T follicular helper cell (primary cell): ENCODE measurements at places on chromosomes 4 and X.

DNA sequence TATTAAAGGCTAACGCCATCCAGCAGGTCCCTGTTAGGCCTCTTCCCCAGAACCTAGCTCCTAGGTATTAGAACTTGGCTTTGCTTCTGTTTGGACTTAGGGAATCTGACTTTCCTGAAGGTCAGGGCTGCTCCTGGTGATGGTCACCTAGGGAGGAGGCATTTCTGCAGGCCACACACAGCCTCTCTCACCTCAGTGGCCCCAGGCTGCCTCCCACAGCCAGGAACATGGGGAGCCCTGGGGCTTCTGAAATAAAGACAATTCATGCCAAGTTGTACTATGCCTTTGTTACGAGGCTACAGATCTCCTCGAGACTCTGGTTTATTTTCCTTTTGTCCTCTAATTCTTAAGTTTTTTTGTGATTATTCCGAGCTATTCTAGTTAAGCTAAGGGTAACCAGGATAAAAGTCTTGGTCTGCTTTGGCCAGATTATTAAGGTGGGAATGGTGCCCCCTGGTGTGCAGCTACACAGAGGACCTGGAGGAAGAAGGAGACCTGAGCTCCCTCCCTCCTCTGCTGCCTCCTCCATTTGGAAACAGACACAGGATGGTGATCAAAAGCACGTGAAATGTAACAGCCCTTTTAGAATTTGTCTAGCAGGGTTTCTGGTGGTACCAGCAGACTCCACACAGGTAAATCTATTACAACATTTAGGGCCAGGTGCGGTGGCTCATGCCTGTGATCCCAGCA, 131.0 kb downstream of the DCLK2 start:
- no peak for DNase-seq

DNA sequence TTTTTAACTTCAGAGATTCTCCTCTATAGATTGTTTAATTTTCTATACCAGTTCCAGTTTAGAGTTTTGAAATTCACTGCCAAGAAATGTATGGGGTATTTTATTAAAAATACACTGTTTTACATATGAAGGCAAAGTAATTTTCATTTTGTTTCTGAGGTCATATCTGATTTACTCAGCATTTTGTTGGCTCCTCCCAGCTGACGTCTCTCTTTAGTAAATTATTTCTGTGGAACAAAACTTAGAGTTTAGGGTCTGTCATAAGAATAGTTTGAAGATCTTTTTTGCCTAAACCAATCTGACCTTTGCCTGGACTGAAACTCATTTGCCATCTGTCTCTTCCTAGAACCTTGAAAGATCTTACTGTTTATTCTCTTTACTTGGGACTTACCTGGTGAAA, 16.9 kb downstream of the FNIP2 start:
- DNase-seq, result no peak

DNA sequence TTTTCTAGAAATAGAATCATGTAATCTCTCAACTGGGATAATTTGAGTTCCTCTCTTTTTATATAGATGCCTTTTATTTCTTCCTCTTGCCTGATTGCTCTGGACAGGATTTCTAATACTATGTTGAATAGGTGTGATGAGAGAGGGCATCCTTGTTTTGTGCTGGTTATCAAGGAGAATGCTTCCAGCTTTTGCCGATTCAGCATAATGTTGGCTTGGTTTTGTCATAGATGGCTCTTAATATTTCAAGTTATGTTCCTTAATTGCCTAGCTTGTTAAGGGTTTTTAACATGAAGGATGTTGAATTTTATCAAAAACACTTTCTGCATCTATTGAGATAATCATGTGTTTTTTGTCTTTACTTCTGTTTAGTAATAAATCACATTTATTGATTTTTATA, 58.7 kb downstream of the TMEM47 start:
- DNase-seq, result no peak

DNA sequence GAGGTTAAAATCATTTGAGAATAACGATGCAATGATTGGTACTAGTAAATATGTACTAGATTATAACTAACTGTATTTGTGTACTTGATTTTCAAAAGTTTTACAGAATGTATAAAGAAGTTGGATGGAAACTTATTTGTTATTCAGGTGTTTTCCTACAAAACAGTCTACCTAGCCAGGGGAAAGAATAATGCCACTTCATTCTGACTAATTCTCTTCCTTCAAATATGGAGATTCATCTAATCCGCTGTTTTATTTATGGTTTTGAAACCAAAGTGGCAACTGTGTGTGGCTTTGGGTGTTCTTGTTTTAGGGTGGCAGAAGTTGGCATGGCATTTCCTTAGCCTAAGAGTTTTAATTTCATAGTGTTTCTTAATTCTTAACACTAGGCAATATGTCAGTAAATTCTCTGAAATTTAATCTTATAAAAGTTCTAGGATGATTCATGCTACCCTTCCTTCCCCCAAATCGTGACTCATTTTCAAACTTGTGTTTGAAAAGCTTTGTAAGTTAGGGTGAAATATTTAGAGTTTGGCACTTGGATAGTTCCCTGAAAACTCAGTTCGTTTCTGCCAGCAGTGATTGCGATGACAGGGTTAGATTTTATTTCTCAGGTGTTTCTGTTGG, 62.6 kb downstream of the DCLK2 start:
- no peak for DNase-seq

DNA sequence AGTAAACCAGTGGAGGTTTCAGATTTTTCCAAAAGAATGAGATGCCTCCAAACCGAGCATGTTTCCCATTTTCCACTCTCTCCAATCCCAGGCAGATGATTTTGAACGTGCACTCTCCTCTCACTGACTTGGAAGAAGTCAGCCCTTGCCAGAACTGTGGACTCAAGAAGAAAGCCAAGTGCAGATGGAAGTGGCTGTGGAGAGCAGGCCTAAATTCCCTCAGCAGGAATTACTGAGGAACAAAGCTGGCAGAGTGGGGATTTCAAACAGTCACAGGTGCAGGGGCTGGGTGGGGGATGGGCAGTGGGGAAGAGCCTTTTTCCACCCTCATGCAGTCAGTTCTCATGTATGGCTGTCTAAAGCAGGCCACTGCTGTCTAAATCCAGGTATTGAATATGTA, 83.5 kb upstream of the PLAC1 start:
- DNase-seq, result no peak

DNA sequence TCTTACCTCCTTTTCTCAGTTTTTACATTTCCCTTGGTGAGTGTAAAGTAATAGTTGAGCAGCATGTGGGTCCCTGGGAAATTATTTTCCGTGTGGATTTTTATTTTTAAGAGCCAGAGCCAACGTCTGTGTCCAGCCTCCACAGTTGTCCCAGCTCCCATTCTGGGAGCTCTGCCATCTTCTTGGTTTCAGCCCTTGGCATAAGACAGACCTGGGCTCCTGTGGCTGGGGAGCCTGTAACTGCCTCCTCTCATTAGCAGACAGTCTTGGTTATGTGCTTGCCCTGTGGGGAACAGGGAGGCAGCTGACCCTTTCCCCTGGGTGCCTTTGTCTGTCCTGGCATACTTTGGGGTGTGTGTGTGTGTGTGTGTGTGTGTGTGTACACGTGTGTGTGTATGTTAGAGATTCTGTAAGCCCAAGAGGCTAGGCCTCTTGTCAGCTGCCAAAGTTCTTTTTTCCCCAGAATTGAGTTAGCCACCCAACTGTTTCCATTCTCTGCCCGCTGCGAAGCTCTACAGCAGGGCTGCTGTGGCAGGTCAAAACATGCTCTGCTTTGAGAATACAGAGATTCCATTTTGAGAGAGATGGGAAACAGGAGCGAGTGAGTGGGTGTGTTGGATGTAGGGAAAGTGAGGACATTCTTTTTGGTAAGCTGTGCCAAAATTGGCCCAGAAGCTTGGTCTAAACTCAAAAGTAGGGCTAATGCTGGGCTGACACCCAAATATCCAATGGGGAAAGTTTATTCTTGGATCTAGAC, 140.7 kb downstream of the TMEM164 start:
- no peak for DNase-seq

DNA sequence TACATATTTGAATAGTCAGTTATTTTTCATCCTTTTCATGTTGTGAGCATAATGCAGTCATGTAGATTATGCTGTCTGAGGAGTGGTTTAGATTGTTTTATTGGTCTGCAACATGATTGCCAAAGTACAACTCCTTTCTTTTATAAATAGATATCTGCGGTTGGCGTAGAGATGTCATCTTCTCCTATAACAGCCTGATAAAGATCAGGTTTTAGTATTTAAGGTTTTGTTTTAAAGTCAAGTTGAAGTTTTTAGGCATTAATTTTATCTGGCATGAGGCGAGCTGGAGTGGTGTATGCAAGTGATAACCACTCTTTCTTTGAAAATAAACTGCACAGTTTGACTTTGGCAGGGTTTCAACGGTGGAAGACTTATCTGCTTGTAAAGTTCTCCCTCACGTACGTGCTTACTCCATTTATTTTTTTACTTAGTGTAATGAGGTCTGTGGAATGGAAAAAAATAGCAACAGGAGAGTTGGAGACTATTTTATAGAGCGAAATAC, 126.3 kb downstream of the FBXO8 start:
- no peak for DNase-seq

- DNase-seq, result no peak
Measured at GRCh38 chr4:10500776-10501175, 43.5 kb upstream of the ZNF518B start.

DNA sequence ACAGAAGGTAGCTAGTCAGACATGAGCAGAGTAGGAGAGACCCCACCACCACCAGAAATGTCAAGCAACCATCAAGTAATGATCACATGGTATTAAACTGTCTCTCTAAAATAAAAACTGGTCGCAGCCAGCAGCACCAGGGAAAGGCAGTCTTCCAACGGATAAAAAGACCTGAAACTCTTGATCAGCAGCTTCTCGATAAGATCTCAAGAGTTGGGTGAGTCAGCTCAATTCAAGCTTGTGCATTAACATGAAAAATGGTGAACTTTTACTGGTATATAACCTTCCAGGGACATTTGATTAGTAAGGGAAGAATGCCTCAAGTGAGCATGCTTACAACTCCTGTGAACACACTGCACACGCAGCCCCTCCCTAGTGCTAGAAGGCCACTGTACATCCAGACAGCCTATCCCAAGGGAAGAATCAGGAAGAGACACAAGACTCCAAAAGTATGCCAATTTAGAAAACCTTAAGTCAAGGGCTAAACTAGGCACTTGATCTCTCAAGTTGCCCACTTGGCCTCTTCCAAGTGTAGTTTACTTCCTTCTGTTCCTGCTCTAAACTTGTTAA, 270.0 kb upstream of the GNPDA2 start:
- DNase-seq, result no peak

GRCh38 chr4:189804894-189805293, 135.8 kb upstream of the FRG1 start:
- no peak for DNase-seq

DNA sequence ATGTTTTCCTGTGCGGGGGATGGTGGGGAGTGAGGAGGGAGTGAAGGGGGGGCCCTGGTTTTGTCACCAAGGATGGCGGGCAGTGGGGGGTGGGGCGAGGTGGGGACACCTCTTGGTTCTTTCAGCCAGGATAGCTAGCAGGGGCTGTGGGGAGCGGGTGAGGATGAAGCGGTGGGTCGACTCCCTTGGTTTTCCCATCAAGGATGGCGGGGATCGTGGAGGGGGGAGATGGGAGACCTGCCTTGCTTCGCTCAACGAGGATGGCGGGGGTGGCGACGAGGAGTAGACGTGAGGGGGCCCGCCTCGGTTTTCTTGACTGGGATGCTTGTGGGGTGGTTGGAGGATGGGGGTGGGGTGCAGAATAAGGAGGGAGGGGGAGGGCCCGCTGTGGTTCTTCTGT, 643 bp downstream of the FHL1 start:
- no peak for DNase-seq

DNA sequence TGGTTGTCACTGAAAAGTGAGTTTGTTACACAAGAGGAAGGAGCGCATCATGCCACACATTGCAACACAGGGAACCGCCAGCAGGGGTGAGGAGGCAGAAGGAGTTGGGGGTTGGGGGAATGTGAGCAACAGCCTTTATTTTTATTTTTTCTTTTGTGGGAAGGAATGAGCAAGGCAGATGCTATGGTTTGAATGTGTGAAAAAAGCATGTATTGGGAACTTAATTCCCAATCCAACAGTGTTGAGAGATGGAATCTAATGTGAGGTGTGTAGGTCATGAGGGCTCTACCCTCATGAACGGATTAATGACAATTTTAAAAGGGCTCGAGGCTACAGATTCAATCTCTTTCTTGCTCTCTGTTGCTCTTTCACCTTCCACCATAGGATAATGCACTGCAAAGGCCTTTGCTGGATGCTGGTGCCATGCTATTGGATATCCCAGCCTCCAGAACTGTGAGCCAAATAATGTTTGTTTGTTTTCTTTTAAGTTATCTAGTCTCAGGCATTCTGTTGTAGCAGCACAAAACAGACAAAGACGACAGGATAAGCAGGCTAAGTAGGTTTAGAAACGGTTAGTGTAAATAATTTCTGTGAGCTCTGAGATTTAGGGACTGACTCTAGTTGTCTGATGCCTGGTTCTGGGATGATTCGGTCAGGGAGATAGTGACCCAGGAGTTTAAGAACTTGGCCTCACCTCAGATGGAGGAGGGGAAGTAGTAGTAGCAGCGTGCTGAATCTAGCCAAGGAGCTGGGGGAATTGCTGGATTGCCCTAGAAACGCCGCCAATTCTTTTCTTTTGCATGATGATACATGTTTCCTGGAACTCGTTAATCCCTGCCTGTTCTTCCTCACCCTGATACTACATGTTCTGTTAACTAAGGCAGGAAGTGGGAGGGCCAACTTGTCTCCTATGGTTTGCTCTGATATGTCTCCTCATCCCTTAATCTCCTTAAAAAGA, 156.6 kb upstream of the CTSO start:
- no peak for DNase-seq

- DNase-seq, result no peak
Measured at GRCh38 chrX:78548012-78548411, 111.1 kb downstream of the RTL3 start.

- DNase-seq, result no peak
Measured at GRCh38 chr4:138509346-138509745, 267.2 kb upstream of the SLC7A11 start.

DNA sequence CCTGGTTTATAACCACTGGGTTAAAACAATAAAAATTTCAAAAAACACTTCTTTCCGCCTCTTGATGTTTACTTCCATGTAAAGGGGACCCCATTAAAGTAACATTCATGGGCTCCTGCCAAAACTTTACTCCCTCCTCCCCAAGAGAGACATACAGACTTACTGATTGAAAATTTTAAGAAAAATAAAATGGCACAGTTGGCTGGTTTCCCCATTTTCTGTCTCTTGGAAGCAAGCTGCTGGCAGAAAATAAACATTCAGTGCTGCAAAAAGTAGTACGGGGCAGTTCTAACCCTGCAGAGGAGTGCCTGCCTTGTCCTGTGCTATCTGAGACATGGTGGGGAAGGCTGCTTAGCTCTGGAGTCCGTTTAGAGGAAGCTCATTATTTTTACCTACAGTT, 187.3 kb upstream of the INTU start:
- DNase-seq, result no peak

DNA sequence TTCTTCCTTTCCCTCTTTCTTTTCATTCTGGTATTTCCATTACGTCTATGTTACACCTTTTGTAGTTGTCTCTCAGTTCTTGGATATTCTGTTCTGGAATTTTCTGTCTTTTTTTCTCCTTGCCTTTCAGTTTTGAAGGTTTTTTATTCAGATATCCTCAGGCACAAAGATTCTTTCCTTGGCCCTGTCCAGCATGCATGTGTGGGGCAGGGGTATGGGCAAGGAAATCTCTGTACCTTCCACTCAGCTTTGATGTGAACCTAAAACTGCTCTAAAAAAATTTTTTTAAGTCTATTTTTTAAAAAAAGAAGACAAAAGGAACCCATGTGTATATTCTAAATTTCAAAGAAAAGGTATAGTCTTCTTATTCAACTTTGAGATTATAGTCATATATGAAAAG, 180.5 kb downstream of the SOWAHB start:
- no peak for DNase-seq

GRCh38 chr4:146124023-146124680, 51.4 kb upstream of the LSM6 start:
- no peak for DNase-seq

- DNase-seq, result no peak
Measured at GRCh38 chrX:108044554-108045256, at the start of gene VSIG1. TSS of gene VSIG1 (plus strand) at chrX:108045065. CDS start at chrX:108045131, 66 bp downstream.
